HEK293T (cell line): ENCODE measurements at places on chromosomes 7 and 10.

DNA sequence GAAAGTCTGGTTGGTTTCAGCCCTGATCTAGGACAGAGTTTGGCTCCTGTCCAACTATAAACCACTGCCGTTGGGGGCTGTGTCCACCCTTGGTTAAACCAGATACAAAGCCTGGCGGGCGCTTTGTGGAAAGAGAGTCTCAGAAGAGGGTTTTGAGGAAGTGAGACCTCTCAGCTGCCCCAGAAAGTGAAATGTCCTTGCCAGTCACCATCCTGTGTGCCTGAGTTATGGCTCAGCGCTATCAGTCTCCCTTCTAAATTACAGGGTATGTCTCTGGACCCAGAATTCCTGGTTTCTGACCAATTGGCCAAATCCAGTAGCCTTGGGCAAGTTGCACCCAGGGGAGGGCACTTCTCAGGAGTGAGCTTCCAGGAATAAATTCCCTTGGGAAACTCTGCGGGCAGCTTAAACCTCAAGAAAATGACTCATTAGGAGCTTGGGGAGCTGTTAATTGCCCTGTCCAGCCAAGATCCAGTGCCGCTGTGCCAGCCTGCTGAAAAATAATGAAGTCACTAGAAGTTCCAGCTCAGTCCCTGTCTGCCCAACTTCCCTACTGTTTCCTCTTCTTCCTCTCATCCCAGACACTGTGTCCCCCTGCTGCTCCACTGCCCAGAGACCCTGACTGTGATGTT is 66.7 kb upstream of the PDZD8 start:
- DNase-seq: no peak

DNA sequence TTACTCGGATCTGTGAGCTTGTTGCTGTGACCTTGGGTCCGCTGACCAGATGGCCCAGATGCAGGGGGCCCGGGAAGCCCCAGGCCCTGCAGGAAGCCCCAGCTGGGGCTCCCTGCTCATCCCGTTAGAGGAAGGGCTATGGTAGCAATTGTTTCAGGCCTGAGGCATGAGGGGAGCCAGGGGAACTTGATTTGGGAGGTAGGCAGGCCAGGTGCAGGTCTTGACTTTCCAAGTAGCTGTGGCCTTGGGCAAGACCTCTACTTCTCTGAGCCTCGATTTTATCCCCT is 55.0 kb upstream of the CXCL12 start:
- no peak for DNase-seq

- DNase-seq: no peak
Observed at GRCh38 chr10:102919246-102919959, 1.3 kb downstream of the CNNM2 start.

DNA sequence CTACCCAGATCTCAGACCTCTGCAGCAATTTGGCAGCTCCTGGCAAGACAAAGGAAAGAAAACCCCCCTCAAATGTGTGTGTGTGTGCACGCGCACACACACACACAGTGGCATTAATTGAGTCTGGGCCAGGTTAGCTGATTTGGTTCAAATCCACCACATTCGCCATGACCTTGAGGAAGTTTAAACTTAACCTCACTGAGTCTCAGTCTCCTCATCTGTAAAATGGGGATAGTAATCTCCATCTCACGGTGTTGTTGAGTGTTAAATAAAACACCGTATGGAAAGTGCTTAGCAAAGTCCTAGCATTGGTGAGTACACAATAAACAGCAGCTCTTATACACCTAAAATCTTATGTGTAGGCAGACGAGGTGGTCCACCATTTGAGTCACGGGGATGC is 4.9 kb downstream of the LOXL4 start:
- no peak for DNase-seq

- no peak for DNase-seq
Observed at GRCh38 chr7:44215531-44215930, 14.8 kb downstream of the YKT6 start.

- no peak for DNase-seq
Observed at GRCh38 chr7:1011297-1012003, 28.5 kb downstream of the CYP2W1 start.

GRCh38 chr7:17524746-17525145 is 226.3 kb downstream of the AHR start:
- DNase-seq: no peak

DNA sequence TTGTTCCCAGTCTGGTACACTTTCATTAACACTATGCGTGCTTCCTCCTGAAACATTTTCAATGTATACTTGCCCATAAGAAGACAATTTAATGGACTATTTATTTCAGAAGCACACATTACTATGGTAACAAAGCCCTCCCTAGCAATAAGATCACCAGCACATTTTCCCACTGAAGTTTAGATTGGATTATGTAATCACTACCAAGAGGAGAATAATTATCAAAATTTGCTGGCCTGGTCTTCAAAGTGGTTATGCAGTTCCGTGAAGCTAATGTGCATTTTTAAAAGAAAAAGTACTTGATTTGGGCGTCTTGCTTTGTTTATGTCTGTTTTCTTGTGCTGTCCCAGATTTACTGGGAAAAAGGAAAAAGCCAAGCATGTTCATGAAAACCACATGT is 61.9 kb downstream of the AP3M1 start:
- DNase-seq: no peak

- DNase-seq: no peak
Observed at GRCh38 chr10:87761892-87762291, 56.1 kb downstream of the ATAD1 start.

- no peak for DNase-seq
Observed at GRCh38 chr10:131845505-131846239, 55.1 kb upstream of the PPP2R2D start.

DNA sequence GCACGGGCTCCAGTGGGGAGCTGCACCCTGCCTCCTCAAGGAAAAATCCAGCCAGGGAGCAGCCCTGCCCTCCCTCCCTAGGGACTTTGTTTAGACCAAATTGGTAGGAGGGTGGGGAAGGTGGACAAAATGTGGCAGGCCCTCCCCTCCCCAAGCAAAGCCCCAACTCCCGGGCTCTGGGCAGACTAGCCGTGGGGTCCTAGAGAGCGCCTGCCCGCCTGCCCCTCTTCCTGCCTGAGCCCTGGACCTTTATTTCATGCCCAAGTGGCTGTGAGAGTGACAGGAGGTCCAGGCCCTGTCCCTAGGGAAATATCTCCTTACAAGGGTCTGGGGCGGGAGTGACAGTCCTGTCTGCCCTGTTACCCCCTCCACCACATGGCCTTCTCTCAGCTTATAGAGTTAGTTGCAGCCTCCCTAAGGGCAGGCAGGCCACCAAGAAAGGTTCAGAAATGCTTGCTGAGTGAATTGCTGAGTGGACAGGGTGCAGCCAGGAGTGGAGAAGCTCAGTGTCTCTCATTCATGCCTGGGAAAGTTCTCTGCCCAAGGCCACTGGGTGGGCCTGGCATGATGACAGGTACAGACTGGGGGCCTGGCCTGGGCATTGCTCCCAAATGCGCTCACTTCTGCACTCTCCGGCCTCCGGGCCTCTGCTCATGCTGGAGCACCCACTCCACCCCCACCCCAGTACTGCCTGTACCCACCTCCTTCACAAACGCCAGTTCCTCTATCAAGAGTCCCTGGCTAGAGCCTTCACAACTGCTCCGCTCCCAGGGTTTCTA is 25.2 kb downstream of the DNAJB12 start:
- no peak for DNase-seq

DNA sequence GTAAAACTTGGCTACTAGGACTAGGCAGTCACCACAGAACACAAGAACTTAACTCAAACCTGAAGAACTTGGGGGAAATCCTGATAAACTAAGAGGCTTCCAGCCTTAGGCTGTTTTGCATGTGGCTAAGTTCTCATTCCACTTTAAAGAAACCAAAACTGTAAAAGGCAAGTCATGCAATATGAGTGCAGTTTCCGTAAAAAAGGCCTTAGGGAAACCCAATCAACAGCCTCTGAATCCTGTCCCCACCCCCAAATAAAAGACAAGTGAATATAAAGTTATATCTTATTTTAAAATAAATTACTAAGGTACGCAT is 95.1 kb downstream of the USP6NL start:
- DNase-seq: no peak

GRCh38 chr10:96685306-96685705 is 35.0 kb downstream of the PIK3AP1 start:
- no peak for DNase-seq

DNA sequence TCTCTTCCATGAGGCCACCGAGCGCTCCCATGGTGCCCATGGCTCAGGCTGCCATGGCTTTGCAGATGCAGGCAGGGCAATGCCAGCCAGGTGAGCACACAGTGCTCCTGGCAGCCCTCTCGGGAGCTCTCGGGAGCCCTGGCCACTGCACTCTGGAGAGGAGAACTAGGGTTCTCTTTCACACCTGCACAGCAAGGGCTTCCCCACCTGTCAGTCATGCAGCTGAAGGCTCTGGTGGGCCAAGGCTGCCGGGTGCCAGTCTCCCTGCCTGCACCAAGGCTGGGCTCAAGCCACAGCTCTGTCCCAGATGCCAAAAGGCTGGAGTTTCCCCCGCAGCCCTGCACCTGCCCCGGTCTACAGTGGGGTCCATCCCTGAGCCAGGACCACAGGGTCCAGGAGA is 32.6 kb downstream of the NUDT1 start:
- DNase-seq: no peak

- no peak for DNase-seq
Observed at GRCh38 chr7:88256906-88257305, 37.1 kb upstream of the SRI start.

GRCh38 chr7:151060113-151060415 is 675 bp downstream of the SLC4A2 start:
- DNase-seq: no peak

DNA sequence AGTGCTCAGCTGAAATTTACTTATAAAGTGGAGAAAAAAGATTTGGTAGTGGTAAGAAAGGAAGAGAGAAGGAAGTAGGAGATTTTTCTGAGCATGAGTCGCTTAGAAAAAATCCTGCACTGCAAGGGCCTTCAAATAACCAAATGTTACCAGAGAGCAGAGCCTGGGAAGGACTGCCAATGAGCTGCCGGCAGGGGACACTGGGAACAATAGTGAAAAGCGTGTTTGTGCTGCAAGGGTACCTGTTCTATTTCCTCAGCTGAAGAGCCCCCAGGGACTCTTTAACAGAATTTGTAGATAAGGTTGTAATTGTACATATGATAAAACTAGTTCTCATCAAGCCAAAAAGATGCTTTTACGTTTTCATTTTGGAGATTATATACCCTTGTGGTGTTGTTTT is 696.3 kb upstream of the C7orf33 start:
- no peak for DNase-seq

- DNase-seq: no peak
Observed at GRCh38 chr10:49139846-49140195, 6.0 kb upstream of the FAM170B start.

DNA sequence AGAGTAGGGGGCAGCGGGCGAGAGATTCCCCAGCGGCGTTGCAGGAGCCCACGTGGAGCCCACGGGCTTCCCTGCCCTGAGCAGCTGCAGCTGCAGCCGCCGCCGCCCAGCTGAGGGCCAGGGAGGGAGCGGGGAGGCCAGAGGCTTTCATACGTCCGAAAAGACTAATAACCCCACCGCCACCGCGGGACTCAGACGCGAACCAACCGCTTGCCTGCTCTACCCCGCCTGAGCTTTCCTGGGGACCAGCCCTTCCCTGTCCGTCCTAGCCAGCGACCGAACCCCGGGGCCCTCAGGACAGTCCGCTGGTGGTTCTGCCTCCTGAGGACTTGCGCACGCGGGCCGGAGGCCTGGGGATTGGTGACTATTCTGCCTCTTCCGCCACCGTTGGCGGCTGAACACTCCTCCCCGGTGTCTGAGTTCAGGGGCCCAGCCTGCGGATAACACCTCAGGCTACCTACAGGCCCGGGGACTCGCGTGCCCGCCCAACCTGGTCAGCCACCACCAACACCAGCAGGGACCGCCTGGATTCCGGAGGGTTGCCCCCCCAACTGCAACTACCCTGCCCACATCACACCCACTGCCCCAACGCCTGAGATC is 18.4 kb downstream of the IFT22 start:
- no peak for DNase-seq

- DNase-seq: no peak
Observed at GRCh38 chr10:5466451-5467206, 32.7 kb downstream of the CALML5 start.

DNA sequence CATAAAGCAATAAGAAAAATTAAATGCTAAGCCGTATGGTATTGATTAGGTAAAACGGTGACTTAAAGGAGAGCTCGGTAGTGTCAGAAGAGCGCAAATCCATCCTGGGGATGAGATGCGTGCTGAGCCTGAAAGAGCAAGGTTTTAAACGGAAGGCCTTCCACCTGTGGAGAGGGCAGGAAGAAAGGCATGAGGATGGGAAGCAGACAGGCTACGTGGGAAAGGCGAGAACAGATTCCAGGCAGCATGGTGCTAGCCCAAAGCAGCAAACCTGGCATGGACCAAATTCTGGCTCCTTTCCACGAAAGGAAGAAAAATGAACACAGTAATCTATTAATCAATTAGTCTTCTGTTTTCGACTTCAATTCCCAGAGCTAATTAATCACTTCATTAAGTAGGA is 103.5 kb downstream of the HIPK2 start:
- DNase-seq: no peak

DNA sequence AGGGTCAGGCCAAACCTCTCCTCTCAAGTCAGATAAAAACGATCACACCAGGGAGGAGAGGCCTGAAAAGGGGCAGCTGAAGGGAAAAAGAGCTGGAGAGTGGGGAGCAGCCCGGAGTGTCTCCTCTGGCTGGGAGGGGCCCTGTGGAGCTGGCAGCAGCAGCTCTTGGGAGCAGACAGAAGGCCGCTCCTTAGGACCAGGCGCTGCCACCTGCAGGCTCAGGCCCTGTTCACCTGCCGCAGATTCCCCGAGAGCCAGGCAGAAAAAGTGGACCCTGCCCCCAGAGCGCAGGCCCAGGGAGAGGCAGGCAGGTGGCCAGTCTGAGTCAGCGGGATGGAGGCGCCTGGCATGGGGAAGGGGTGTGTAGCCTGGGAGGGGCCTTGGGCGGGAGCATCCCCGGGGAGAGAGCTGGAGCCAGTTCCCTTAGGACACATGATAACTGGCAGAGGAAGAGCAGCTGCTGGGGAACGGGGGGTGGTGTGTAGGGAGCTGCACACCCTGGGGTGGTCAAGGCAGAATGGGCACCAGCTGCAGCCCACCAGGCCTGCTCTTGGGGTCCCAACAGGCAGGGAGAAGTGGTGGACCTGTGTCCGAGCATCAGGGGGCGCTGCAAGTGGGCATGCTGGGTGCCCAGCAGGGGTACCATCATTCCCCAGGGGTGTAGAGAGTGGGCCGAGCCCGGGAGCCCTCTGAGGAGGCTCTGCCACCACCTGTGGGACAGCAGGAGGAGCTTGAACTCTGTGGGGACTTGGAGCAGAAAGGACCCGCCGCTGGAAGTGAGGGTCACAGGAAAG is 177.2 kb upstream of the RHEB start:
- DNase-seq: no peak

DNA sequence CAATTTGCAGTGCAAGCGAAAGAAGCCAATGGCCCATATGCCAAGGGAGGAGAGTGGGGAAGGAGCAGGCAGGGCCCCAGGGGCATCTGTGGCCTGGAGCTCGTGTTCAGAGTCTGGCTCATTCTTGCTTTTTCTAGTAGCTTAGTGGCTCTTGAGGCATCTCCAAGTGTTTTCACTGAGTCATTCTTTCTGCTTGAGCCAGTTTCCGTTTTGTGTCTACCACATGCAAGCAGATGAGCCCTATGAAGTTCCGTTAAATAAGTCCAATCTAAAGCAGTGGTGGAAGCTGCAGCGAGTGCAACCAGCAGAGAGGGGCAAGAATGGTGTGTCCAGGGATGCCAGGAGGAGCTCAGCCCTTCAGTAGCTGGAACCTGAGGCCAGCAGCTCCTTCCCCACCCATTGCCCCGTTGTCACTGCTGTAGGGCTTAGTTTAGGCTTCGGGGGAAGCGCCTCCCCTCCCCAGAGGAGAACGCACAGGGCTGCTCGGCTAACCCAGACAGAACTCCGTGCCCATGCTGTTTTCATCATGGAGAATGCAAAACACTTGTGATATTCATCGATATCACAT is 57.4 kb upstream of the EBF3 start:
- no peak for DNase-seq
